ENCODE measurements at places on chromosomes 4 and X. TPM values are rescaled to one million over a fixed set of nuclear protein-coding genes. Genes with fewer than 3 reads are reported as not detected.

Gene DUSP21
- total RNA-seq: not detected

Gene LAMTOR3
- 36.1 TPM for total RNA-seq

Gene CT45A3
- total RNA-seq: not detected

Gene STATH
- total RNA-seq: 6.8 TPM

Gene LGI2
- 12.0 TPM for total RNA-seq

Gene TCEAL4
- 98.4 TPM for total RNA-seq

Gene ZIC3
- total RNA-seq: not detected

Gene SPIN4
- 31.1 TPM for total RNA-seq

Gene RP2
- total RNA-seq: 14.4 TPM

Gene SYN1
- 0.33 TPM for total RNA-seq

Gene RBM47
- not detected for total RNA-seq
